ENCODE measurements at places on chromosomes 6 and 20. TPM values are rescaled to one million over a fixed set of nuclear protein-coding genes. Genes with fewer than 3 reads are reported as not detected.

DNA sequence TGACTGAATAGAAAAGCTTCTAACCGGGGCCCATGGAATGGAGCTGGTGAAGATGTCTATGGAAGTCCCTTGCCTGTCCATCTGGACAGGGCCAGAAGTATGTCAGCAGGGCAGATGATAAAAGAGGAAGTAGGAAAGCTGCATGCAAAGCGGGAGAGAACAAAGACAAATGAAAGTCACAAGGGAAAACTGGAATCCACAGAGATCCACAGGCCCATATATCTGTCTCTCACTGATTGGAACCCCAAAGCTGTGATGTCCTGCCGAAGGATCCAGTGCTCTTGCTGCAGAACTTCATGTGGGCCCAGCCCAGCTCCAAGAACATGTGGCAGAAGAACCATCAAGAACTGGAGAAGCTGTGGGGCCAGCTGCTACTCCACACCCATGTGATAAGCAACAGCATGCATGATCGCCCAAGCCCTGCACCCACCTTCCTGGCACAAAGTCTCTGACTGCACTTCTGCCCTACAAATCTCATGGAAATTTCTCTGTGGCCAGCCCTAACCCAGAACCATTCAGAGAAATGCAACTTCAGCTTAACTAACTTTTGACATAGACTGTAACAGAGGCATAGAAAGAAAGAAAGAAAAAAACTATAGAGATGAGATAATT is 716.0 kb downstream of the KIF16B start:
- peak; percentile 75 for DNase-seq

GRCh38 chr20:13017883-13018535 is 9.2 kb downstream of the SPTLC3 start:
- DNase-seq, result no peak

COL21A1 gene
- 1.3 TPM for total RNA-seq

GRCh38 chr6:132797951-132798868 is at the start of gene SLC18B1:
Gene SLC18B1 (minus strand): TSS chr6:132798637. CDS start chr6:132798456, 181 bp downstream.
- peak; percentile 92 for DNase-seq

- no peak for DNase-seq
Observed at GRCh38 chr20:25247000-25247517, 826 bp upstream of the PYGB start.

PDE7B gene
- total RNA-seq, result 4.3 TPM

KCNG1 gene
- 4.9 TPM for total RNA-seq

DNA sequence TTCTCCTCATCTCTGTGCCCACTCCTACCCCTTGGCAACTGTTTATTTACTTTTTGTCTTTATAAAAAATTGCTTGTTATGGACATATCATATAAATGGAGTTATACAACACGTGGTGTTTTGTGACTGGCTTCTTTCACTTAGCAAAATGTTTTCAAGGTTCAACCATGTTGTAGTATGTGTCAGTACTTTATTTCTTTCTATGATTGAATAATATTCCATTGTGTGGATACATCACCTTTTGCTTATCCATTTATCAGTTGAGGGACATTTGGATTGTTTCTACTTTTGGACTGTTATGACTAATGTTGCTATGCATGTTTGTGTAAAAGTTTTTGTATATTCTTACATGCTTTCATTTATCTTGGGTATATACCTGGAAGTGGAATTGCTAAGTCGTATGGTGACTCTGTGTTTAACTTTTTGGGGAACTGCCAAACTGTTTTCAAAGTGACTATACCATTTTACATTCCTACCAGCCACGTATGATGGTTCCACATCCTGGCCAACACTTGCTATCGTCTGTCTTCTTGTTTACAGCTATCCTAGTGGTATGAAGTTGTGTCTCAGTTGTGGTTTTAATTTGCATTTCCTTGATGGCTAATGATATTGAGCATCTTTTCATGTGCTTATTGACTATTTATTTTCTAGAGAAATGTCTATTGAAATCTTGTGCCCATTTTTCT is 84.4 kb downstream of the SLX4IP start:
- DNase-seq, result no peak

- DNase-seq, result no peak
Observed at GRCh38 chr6:75656479-75656878, 54.8 kb downstream of the SENP6 start.

DNA sequence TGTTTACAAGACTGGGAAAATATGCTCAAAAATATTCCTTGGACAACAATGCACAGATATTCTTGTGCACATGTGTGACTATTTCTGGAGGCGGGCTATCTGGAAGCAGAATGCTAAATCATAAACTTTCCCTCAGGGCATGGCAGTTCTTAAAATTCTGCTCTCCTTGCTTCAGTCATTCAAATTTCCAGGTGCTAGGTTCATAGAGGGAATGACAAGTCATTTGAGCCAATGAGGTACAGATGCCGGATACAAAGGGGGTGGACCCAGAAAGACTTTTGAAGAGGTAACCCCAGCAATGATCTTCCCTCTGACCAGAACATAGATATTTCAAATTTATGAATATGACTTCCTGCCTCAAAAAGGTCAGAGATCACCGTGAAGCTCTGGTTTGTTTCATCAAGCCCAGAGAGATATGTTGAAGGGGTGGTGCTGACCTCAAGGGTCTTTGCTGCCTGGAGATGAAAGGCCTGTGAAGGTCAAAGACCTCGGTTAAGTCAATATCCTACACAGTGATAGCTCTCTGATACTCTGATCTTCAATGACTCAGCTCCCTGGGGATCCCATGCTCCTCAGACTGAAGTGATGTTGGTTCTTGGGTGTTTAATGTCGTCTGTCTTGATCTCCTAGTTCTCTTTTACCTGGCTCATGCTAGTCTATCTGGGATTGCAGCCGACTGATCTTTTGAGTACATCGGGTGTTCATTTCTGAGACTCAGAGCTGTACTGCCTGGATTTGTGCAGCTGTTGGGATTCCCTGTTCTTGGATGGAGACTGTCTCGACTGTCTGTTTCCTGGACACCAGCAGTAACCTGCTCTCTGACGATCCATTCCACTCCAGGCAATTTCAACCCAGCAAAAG is 47.5 kb upstream of the TSHZ2 start:
- no peak for DNase-seq

- DNase-seq, result no peak
Observed at GRCh38 chr6:97189767-97190166, 93.2 kb downstream of the MMS22L start.

CNKSR3 gene
- total RNA-seq, result 26.8 TPM

RIN2 gene
- 123 TPM for total RNA-seq

Measured in spleen (tissue), 13 donors.